ENCODE measurements at places on chromosomes 2 and 18.

DNA sequence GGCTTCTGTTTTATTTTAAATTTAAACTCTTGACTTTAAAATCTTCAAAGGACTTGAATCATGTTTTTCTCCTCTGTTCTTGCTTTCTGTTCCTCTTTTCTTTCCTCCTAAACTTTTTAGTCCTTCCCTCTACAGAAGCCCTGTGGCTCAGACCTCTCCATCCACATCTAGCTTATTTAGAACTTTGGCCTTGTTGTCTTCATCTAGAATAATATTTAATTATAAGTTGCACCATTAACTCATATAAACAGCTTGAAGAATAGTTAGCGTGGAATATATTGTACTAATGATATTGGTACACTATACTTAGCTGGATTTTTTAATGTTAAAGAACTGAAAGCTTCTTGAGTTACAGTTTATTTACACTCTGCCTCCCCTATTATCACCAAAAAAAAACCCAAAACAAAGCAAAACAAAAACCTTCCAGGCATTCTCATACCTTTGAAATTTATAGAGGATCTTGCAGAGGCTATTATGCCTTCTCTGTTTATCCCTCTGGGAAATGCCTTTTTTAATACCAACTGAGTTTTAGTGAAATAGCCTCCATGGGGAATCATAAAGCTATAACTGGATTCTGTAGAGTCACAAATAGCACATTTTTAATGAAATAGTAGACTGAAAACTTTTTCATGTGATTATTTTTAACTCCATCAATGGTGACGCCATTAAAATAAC, 9.2 kb upstream of the CCDC141 start:
- no peak for DNase-seq

DNA sequence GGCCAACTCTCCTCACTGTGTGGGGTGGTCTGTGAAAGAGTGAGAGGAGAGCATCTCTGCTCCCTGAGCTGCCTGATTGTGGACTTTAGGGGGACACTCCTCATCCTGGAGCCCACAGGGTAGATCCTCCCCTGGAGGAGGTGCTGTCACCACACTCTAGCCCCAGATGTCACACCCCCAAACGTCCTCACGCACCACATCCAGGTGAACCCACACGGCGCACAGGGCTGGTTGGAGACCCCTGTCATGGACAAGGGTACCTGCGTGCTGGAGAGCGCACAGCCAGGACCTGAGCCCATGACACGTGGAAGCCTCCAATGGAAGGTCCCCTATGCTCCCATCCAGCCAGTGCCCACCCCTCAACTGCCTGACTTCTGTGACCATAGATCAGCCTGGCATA, 10.5 kb downstream of the AGXT start:
- DNase-seq: no peak

GRCh38 chr2:223101340-223102039, 49.5 kb downstream of the KCNE4 start:
- no peak for DNase-seq

- no peak for DNase-seq
Observed at GRCh38 chr2:48589170-48589767, 28.4 kb upstream of the GTF2A1L start.

GRCh38 chr18:71797554-71797953, 746.6 kb downstream of the CBLN2 start:
- DNase-seq: no peak

All from stimulated activated CD4-positive, alpha-beta T cell treated with anti-CD3 and anti-CD28 coated beads, Interleukin-4, amount 100 ng/mL, for 24 hours (primary cell).